Right lobe of liver (tissue), 6 donors: ENCODE measurements at places on chromosomes 16 and 17. TPM values are rescaled to one million over a fixed set of nuclear protein-coding genes. Genes with fewer than 3 reads are reported as not detected.

- DNase-seq: no peak
These were observed 32.1 kb downstream of the MYH3 start for GRCh38 chr17:10624969-10625368.

DNA sequence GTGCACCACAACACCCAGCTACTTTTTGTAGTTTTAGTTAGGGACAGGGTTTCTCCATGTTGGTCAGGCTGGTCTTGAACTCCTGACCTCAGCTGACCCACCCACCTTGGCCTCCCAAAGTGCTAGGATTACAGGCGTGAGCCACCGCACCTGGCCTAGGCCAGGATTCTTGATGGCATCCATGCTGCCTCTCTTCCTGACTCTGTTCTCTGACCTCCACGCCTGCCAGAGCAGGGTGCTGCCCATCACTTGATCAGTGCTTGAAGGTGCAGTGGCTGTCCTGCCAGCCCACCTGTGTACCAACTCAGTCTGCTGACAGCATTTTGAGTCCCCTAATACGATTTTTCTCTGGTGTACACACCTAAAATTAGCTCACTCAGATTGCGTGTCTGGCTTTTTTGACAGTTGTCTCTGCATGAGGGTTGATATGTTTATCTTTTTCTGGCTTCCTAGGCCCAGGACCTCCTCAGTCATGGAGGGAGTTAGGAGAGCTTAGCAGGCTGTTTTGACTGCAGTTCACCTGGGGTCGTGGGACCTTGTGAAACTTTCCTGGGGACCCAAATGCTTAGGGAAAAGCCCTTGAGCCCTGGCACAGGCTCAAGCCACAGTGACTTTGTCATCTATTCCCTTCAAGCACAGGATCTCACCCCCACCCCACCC is 5.9 kb downstream of the HAS3 start:
- DNase-seq: peak; percentile 40

DNA sequence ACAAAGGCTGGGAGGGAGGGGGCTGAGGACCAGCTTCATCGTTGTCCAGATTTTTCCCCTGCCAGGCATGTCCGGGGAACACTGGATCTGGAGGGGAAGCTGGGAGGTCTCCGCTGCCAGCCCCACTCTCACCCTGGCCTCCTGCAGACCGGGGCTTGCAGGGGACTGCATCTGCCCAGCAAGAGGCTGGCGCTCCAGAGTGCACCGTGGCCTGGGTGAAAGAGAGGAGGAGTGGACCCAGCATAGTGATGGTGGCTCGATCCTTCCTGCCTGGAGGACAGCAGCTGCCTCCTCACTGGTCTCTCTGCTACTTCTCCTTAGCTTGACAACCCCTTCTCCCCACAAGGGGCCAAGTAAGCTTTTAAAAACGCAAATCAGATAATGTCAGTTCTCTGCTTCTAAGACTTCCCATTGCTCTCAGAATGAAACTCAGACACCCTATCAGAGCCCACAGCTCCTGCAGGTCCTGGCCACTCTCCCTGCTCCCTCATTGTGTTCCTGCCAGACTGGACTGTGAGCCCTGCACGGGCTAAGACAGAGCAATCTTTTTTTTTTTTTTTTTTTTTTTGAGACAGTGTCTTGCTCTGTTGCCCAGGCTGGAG is 15.0 kb downstream of the CPNE2 start:
- DNase-seq: no peak

DNA sequence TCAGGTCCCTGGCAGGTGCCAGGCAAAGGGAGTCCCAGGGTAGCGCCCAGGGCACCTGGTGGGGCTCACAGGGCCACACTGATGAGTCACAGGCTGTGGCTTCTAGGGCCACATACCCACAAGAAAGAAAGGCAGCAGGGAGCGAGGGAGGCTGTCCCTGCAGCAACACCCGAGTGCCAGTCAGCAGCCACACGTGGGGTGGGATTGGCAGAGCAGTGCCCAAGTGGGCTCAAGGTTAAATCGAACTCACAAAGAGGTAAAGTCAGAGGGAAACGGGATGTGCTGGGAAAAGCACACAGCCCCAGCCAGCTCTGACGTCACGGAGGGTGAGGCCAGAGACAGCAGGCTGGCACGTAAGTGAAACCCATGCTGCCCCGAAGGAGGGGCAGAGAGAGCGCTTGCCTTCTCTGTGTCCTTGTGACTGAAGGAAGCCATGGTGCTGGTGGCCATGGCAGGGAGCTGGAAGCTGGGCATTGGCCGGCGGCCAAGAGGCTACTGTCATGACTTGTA is 33.8 kb downstream of the FA2H start:
- DNase-seq: no peak

DNA sequence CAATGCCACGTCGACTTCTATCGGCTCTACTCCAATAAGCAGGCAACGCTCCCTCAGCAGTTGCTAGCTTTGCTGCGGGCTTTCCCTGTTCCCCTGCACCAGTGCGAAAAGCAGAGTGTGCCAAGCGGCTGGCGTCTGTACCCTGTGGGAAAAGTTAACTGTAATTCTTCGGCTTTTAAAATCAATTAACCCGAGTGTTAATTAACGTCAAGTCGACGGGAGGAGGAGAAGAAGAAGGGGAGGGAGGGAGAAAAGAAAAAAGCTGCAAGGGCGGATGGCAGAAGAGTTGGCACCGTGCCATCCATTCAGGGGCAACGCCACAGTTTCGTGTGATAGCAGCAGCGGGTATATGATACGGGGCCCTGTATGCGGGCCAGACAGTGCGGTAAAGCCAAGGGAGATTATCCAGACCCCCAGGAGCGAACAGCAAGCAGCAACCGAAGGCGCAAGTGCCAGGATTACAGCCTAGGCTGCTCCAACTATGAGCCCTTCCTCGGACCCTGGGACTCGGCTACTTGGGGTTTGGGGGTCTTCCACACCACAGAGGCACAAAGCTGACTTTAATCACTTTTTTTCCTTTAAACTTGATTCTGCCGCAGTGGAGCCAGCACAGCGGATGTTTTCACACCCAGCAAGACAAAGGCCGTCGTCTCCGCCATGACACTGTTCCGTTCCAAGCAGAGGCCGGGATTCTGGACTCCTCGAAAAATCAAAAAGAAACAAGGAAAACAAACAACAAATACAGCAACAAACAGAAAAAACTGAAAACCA is 253.8 kb upstream of the PMFBP1 start:
- no peak for DNase-seq

- no peak for DNase-seq
These were observed 12.9 kb upstream of the KATNB1 start for GRCh38 chr16:57722651-57723050.

TUBB3 gene
- total RNA-seq: 0.37 TPM
